ENCODE measurements at places on chromosomes 2 and 18.
A peak's percentile ranks its signal among the peaks of the same experiment; 100 is the strongest.

GRCh38 chr18:61019338-61020301, 313.6 kb upstream of the CDH20 start:
- no peak for DNase-seq

DNA sequence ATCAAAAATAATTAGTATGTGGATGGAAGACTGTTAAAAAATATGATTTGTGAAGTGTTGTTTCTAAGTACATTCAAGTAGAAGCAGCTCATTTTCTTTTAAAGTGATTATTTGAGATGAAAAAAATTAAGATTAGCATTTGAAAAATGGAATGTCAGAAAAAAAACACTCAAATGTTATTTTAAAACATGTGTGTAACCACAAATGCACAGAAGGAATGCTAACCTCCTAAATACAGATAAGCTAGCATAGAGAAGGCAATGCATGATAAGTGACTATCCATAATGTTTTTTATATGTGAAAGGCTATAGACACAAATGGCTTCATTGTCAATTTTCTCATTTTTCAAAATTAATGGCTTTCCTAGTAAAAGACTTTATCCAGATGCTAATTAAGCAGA, 198.9 kb downstream of the NYAP2 start:
- no peak for DNase-seq

- no peak for DNase-seq
These were observed 134.9 kb upstream of the KYNU start for GRCh38 chr2:142742371-142743214.

DNA sequence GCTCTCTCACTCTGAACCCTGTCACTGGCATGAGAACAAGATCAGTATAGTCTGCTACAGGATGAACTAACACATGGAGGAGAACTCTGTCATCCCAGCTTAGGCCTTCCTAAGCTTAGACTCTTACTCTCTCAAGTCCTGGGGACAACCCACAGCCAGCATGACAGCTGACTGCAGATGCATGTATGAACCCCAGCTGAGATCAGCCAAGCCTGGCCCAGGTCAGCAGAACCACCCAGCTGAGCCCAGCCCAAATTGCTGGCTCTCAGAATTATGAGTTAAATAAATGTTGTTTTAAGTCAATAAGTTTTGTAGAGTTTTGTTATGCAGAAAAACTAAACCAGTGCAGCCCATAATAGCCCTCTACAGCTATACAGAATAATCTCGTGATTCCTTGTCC, 287.3 kb downstream of the TNS1 start:
- no peak for DNase-seq

- no peak for DNase-seq
These were observed 20.0 kb downstream of the BUB1 start for GRCh38 chr2:110657724-110658305.

DNA sequence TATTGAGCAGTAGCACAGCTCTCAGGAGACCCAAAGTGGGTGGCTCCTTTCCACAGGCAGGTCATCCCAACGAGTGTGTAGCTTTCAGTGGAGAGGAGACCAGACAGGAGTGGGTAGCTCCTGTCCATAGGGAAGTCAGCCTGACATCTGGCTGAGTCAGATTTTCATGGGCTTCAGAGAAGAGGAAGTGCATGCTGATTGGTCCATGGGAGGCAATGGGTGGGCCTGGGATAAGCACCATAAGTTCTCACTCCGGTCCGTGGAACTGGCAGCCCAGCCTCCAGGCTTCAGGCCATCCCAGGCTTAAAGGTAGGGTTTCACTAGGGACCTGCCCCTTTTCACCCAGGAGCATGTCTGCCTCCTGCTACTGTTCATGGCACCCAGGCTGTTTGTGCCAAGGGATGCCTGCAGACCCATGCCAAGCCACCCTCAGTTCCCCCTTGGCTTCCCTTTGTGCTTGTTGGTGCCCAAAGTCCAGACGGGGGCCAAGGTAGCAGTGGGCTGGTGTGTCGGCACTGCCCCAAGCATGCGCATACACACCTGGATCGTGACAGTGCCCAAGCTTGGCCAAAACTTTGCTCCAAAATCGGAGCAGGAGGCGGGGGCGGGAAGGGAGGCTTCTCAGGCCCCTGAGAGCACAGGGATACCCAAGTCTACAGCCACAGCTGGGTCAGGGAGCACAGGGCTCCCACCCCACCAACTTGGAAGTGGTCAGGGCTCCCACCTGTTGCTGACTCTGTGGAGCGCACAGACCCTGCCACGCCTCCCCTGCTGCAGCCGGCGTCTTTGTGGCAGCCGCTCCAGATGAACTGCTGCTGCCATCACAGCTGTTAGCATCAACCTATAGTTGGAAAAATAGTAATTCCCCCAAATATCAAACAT, 26.4 kb downstream of the MARCHF7 start:
- no peak for DNase-seq

DNA sequence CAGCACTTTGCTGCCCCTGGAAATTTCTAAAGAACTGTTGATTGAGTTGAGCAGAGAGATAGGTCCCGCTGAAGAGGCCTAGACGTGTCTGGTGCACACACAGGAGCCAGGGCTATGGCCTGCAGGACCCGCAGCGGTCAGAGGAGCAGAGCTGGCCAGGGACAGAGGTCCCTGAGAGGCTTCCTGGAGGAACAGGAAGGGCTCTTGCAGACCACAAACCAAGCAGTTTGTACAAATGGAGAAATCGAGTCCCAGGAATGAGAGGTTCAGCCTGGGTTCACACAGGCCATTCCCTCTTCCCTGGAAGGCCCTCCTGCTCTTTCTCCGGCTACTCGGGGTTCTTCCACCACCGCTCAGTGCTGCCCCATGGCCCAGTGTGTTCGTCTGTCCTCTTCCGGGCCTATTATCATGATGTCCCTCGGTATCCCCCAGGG, 1.2 kb upstream of the BIN1 start:
- no peak for DNase-seq

GRCh38 chr2:42089340-42089925, 41.6 kb downstream of the PKDCC start:
- DNase-seq, result no peak

DNA sequence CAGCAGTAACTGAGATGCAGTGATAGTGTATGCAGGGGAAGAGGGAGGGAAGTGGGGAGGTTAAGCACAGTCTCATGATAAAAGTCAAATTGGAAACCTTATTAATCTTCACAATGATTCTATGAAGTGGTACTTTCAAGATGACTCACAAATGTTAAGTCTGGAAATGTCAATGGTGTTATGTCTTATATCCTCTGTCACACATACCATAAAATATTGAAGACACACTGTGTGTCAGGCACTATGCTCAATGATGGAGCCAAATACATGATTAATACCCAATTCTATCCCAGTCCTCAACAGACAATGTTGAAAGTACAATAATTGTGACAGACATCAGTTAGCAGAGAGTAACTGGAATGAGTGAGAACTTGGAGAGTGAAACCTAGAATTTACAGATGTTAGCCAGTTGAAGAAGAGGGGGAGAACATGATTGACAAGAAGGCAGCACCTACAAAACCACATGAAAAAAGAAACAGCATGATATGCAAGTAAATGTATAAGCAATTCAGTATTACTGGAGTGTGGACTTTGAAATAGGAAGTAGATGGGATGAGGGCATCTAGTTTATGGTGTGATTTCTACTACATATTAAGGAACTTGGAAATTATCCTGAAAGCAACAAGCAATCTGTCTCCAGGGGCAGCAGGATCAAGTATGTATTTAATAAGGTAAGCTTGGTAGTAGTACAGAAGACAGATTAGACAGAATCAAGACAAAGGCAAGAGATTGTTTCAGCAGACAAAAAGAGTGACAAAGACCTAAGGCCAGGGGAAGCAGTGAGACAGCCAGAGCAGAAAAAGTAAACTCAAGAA, 107.6 kb downstream of the STRN start:
- no peak for DNase-seq

DNA sequence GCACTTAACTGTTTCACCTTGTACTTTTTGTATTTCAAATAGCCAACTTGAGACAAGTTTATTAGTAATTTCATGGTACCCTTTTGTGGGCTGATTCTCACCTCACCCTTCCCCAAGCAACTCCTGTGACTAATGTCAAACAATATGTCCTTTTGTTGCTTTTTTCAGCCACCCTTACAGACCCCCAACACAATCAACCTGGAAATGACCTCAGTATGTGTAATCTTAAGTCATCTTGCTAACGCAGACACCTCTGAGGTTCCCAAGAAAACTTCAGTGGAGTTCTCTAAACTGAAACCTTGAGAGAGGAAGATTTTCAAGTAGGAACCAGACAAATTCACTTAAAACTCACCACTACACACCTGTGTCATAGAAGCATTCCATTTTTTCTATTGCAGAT, 69.5 kb downstream of the KYNU start:
- DNase-seq, result no peak

GRCh38 chr2:134202371-134202770, 51.5 kb upstream of the MGAT5 start:
- DNase-seq, result no peak

DNA sequence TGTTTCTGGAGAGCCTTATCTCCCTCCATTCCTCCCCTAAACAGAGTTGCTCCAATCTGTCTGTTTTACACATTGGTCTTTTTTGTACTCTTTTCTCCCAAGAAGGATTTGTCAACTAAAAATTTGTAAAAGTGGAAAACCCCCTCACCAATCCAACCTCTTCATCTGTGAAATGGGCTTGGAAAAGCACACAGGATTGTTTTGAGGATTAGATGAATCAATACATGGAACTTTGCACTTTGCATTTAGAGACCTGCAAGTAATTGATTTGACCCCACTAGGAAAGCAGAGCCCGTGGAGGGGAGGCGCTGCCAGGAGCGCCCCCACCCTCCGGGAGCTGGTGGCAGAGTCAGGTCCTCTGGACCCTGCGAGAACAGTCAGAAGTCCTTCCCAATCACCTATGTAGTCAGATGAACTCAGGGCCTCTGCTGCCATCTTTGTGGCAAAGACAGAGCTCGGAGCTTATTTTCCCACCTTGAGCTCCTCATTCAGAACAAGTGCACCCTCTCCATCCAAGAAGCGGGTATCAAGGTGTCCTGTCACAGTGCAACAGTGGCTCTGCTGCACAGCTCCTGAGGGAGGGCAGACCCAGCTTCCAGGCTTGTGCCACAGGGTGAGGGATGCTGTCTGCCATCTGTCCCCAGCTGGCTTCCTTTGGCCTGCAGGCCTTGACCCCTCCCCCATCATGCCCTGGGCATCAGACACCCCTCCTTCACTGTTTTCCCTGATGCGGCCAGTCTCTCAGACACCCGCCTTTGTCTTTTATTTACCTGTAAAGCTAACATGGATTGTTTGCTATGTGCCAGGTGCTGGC, 1.7 kb upstream of the TMEM185B start:
- DNase-seq, result peak; percentile 24

- DNase-seq, result no peak
These were observed 22.2 kb downstream of the MBP start for GRCh38 chr18:77110400-77110799.

DNA sequence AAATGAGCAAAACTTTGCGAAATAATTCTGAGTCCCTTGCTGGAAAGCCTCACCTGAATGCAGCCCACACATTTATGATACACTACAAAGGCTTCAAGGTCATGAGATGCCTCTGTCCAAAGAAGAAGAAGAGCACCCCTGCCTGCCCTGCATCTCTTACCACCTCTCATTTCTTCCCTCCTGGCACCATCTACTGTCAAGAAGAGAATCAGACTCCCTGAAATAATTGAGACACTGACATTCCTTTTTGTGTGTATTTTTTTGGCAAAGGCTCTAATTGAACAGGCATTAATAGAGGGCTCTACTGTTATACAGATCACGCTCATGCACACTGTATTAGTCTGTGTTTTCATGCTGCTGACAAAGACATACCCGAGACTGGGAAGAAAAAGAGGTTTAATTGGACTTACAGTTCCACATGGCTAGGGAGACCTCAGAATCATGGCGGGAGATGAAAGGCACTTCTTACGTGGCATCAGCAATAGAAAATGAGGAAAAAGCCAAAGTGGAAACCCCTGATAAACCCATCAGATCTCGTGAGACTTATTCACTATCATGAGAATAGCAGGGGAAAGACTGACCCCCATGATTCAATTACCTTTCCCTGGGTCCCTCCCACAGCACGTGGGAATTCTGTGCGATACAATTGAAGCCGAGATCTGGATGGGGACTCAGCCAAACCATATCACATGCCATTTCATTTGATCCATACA, 176.3 kb downstream of the ALPK2 start:
- DNase-seq, result no peak

DNA sequence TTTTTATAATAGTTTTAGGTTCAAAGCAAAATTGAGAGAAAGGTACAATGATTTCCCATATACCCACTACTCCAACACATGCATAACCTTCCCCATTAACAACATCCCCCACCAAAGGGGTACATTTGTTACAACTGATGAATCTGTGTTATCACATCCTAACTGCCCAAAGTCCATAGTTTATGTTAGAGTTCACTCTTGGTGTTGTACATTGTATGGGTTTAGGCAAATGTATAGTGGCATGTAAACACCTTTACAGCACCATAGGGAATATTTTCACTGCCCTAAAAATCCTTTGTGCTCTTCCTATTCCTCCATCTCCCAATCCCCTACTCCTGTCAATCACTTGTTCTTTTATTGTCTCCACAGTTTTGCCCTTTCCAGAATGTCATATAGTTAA, 471.6 kb downstream of the CPS1 start:
- no peak for DNase-seq

DNA sequence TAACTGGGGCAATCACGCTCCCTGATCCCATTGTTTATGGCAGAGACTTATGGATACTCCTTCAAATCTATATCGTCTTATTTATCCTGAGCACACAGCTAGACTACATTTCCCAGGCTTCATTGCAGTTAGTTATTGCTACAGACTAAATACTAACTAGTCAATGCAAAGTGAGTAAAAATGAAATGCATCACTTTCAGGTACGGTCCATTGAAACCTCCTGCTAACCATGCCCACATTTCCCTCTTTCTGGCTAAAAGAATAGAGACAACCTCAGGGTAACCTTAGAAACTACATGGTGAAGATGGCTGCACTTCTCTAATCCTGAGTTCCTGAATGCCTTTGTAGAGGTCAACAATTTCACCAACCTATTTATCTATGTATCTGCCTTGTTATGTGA, 437.4 kb downstream of the EPHA4 start:
- no peak for DNase-seq

DNA sequence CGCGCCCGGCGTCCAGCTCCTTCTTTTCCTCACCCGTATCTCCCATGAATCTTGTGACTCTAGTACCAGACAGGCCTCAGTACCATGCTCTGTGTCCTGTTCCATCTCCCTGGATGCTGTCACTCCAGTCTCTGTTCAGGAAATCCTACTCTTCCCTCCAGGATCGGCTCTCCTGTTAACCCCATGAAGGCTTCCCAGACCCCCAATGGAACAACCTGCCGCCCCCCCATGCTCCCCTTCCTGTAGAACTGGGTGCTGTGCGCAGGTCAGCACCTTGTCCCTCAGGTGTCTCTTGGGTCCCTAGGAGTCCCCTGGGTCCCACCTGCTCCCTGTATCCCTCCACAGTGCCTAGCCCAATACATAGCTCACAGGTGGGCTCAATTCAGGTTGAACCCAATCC, 41.3 kb downstream of the MYCN start:
- DNase-seq, result no peak

GRCh38 chr2:218216336-218216673, 684 bp upstream of the ARPC2 start:
- no peak for DNase-seq

- DNase-seq, result no peak
These were observed 44.4 kb downstream of the FBLN7 start for GRCh38 chr2:112182581-112183034.
